ENCODE measurements at places on chromosomes 3 and 15.

DNA sequence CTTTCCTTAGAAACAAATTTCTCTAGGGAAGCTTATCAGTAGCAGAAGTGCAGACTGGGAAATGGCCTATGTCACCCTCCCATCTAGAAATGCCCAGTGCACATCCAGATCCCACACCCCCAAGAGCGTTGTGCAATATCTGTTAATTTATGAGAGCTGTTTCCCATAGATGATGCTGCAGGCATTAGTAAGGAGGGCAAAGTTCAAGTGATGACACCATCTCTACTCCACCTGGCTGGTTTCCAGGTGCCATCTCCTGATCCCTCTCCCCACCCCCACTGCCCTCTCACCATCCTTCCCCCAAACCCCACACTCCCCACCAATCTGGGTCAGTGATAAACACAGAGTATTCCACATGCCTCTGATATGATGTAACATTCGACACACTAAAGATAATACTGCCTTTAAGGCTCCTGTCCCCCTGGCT lies 39.4 kb downstream of the AGTR1 start:
- DNase-seq = no peak

- no peak for DNase-seq
These were observed 25.7 kb downstream of the FSIP1 start for GRCh38 chr15:39756806-39757522.

DNA sequence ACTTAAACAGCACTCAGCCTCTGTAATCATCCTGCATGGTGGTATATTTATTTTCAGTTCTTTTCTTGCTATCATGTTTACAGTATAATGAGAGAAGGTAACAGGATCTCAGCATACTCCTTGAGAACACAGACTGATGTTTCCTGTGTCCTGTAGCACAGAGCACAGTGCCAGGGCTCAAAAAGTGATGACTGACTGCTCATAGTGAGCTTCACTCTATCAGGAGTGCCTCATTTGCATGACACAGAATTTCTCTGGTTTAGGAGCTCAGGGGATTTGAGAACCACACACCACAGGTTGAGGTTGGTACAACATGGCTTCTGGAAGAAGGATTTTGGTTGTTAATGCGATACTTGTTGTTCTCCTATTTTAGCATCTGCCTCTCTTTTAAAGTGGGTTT lies 68.5 kb upstream of the SLC2A2 start:
- no peak for DNase-seq

- DNase-seq = no peak
These were observed 342.9 kb downstream of the CNTN4 start for GRCh38 chr3:2441558-2441957.

DNA sequence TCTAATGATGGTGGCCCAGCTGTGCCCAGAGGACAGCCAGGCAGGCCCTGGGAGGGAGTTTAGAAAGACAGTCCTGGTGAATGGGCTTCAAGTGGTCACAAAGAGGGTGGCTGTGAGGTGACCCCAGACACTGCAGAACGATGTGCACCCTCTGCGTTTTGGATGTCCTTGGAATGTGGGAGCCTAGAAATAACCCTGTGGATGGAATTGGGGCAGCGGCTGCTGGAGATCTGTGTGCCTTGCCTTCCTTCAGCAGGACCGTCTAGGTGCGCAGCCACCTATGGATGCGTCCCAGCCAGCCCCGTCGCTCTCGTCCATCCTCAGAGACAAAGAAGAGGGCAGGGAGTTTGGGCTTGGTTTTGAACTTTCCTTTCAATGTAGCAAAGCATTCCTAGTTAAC lies 46.5 kb downstream of the KLHL25 start:
- no peak for DNase-seq

Data from stimulated activated CD8-positive, alpha-beta memory T cell treated with anti-CD3 and anti-CD28 coated beads, Interleukin-7, amount 100 ng/mL, for 48 hours (primary cell).